Activated CD4-positive, alpha-beta T cell treated with anti-CD3 and anti-CD28 coated beads, Interleukin-2, amount 50 U/mL, for 4 hours (primary cell): ENCODE measurements at places on chromosomes 7 and 10.
A peak's percentile ranks its signal among the peaks of the same experiment; 100 is the strongest.

DNA sequence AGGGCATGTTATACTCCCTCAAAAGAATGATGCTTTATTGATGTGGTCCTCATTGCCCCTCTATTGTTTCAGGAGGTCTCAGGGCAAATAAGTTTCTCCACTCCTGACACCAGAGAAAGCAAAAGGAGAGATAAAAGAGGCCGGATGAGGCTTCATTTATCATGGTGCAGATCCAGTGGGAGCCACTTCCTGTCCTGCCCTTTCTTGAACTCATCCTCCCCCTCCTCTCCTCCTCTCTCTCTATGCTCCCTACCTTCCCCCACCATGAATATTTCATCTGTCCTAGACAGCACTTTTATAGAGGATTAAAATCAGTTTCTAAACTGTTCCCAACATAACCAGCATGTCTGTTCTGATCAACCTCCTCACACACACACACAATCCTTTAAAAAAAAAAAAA lies 172.2 kb upstream of the KMT2E start:
- DNase-seq, result no peak

DNA sequence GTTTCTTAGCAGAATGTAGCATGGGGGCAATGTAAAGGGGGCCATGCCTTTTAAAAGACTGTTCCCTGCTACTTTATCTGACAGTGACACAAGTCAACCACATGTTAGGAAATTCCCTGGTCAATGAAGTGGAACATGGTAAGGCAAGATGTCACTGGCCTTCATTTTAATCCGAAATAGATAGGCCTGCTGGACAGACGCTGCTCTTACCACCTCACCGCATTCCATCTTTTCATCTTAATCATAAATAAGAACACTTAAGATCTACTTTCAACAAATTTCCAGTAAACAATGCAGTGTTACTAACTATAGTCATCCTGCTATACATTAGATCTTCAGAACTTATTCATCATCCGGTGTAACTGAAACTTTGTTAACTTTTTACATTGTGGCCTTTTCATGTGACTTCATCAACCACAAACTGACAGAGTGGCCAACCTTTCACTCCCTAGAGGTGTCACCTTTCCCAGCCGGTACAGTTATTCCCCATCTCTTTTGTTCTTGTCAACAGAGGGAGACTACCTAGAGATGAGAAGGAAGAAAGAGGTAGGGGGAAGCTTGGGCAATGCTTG lies 15.6 kb downstream of the ASB4 start:
- no peak for DNase-seq

DNA sequence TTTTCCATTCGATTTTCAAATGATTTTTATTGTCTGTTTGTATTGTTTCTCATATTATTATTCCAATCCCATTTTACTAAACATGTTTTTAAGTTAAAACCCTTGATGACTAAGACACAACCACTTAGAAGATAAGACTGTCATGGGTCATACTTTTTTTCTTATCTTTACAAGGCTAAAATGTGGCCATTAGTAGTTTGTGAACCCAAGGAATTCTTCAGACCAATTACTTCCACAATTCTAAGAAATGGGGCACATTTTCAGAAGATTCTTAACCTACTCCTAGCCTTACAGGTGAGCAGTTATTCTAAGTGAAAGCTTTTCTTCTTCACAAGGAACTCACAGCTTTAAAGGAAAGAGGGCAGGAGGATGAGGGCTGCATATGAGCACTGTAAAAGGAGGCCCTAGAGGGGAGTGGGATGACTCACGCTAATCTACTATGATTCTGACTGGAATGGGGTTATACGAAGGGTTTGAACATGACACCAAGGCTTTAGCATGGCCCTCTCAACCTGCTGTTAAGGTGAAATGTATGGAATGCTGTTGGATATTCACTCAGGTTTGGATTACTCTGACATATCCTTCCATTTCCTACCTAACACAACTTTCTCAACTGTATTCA lies 81.0 kb downstream of the SORCS1 start:
- DNase-seq, result no peak

- DNase-seq, result no peak
These were observed 18.6 kb downstream of the LRMDA start for GRCh38 chr10:75450075-75450445.

DNA sequence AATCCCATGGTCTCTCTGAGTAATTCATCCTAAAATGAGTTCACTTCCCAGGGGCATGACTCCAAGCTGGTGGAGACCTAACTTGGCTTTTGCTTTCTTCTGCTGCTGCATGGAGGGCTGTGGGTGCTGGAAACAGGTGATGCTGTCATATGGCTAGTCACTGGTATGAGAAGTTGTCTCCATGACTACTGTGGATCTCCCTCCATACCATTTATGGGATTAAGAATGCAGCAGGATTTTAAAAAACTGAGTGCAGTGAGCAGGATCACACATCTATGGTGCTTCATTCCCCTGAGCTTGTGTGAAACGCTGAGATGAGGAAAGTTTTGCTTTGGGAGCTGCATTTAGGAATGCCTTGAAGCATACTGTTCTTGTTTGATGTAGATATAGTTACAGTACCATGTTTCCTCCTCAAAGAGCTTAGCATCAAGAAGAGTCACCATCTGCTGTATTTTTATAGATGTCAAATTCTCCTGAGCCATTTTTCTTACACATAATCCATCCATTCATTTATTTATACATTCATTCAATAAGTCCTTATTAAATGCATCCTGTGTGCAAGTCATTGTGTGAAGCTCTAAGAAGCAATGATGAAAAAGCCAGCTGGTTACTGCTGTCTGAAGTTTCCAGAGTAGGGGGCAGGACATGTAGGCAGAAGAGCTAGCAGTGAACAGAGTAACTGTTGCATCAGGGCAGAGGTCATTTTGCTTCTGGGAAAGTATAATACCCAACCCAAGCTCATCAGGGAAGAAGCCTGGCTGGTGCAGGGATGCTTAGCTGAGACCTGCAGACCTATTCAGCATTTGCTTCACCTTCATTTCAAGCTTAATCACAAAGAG lies 534.8 kb downstream of the AUTS2 start:
- no peak for DNase-seq

DNA sequence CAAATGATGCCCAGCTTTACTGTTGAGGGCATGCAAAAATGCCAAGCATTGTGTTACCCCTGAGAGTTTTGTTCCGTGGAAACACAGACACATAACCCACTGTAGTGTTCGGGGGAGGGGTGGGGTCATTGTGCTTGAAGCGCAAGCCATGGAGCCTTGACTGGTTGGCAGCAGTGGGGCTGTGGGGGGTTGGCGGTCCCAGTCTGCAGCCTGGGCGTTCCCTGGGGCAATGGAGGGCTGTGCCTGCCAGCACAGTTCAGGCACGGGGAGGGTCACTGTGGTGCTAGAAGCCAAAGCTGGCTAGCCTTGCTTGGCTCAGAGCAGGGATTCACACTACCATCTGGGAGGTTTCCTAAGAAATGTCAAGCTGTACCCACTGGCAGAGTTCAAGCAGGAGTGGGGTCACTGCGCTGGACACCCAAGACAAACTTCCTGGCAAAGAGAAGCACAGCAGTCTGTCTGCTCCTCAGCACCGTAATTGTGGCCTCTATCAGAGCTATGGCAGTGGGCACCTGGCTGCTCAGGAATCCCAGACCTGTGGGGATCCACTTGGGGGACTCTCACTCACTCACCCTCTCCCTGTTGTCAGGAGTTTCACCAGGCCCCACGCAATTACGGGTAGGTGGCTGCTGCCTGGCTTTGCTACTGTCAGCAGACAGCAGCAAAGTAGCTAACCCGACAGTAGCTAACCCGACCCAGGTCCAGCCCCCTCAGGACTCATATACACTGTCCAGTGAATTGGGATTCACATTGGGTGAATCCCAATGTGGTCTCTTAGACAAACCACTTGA lies 292.4 kb downstream of the ZWINT start:
- DNase-seq, result no peak

DNA sequence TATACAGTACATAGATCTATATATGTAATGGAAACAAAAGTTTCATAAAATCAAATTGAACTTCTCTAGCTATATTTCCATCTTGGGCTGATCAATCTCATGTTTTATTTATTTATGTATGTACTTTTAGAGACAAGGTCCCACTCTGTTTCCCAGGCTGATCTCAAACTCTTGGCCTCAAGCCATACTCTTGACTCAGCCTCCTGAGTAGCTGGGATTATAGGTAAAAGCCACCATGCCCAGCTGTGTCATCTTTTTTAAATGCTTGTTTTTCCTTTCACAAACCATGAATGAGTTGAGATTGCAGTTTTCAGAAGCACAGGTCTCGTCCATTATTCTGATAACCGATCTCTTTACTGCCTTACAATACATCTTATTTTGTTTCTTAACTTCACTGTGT lies 400.9 kb downstream of the KCNMA1 start:
- DNase-seq, result no peak

DNA sequence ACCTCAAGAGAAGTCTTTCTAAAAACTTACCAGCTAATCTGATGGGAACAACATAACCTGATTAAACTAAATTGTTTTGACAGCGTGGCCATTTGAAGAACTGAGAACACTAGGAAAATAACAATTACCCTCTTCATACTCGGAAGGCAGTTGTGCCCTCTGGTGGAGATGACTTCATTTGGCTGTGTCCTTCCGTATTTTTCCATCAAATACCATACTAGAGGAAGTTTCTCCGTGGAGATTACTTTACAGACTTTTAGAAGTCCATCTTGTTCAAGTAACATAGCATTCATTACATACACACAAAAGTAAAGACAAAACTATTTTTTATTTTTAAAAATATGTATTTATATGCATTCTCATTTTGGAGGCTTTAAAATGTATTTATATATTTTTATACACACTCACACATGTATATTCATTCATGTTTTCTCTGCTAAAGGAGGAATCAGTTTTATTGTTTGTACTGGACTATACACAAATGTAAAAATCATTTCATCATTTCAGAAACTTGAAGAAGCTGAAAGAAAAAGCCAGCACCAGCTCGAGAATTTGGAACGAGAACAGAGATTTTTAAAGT lies 25.2 kb downstream of the SMNDC1 start:
- DNase-seq, result peak; percentile 49

DNA sequence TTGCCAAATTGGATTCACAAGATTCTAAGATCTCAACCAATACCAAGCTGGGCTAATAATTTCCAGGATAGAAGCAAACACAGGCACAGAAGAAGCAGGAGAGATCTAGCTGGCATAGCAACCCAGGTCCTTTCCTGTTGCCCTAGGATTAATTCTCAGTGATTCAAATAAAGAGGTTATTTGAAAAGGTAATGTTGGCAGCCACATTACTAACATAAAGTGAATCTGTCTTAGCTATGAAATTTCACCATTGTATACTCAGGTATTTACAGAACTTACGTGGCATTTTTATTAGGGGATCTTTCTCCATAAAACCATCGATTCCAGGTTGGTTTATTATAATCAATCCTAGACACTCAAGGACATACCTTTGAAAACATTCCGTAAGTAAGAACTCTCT lies 379.3 kb upstream of the POM121L12 start:
- DNase-seq, result no peak

- DNase-seq, result no peak
These were observed 71.5 kb downstream of the ZMIZ1 start for GRCh38 chr10:79140085-79140793.

DNA sequence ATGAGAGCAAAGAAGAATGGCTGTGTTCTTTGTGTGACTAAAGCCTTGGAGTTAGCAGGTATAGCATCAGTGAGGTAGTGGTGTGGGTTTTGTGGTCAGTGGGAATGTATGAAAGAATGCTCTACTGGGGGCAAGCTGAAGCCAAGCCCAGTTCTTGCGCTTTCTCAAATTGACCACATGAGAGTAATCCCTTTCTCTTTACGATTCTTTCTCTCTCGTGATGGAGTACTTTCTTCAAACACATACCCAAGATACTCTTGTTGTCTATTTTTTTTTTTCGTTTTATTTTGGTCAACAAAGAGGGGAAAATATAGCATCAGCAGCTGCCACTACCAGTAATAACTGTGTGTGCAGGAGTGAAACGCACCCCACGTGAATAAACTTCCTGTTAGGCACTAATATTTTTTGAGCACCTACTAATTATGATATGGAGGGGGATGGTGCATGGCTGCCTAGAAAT lies 8.4 kb upstream of the PANK1 start:
- DNase-seq, result no peak

GRCh38 chr7:133916621-133917020 lies 210.5 kb upstream of the LRGUK start:
- DNase-seq, result no peak
